Peyer's patch (tissue), 4 donors: ENCODE measurements at places on chromosomes 6 and 20. TPM values are rescaled to one million over a fixed set of nuclear protein-coding genes. Genes with fewer than 3 reads are reported as not detected.

- H3K4me1 ChIP-seq = no peaks in the 10 kb centered on the region
- no peak overlapping the region for H3K4me3 ChIP-seq
- H3K36me3 ChIP-seq = no peaks in the 10 kb centered on the region
- DNase-seq = no peak
- no peak overlapping the region for H3K27ac ChIP-seq
- no peaks in the 10 kb centered on the region for H3K27me3 ChIP-seq
Measured at GRCh38 chr6:125231133-125231532, 70.6 kb downstream of the HDDC2 start.

DNA sequence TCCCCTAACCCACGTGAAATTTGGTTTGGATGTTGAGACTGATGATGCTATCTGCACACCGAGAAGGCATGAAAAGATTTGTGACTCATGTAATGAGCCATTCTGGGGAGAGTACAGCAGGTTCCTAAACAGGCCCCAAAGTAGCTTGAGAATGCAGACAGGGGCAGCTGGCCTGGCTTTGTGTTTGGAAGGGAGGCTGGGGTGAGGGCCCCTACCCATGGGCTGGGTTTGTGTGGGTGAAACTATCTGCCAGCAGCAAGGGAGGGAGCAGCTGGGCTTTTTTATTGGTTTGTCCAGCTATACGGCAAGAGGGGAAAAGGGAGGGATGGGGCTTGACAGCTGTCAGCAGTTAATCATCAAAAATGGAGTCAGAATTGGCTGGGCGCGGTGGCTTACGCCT lies 87.0 kb upstream of the RNF24 start:
- H3K4me3 ChIP-seq = no peak overlapping the region
- no peak overlapping the region for H3K27ac ChIP-seq
- no peaks in the 10 kb centered on the region for H3K36me3 ChIP-seq

GRCh38 chr6:130204322-130204721 lies 18.4 kb downstream of the SAMD3 start:
- no peaks in the 10 kb centered on the region for H3K4me1 ChIP-seq
- H3K4me3 ChIP-seq = no peak overlapping the region
- no peak for DNase-seq
- H3K27me3 ChIP-seq = no peaks in the 10 kb centered on the region
- H3K27ac ChIP-seq = no peak overlapping the region

KCNK17 gene
- 0.67 TPM for total RNA-seq

DNA sequence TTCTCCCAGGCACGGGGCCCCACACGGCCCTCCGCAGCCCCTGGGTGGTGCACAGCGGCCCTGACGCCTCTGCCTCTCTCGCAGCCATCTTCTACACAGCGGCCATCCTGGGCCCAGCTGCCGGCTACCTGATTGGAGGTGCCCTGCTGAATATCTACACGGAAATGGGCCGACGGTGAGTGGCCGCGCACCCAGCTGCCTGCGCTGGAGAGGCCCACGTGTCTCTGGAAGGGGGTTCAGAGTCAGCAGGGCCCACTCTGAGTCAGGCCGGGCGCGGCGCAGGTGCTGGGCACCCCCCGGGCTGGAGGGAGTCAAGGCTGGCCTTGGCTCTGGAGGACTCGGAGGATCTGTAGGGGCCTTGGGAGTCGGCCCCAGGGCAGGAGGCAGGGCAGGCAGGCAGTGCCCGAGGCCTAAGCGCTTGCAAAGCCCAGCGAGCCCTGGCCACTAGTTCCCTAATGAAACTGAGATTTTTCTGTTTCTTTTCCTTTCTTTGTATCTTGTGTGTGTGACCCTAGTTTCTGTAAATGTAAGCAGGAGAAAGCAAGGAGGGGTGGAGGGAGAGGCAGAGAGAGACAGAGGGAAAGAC lies 16.4 kb downstream of the SLCO4A1 start:
- no peak overlapping the region for H3K4me3 ChIP-seq
- no peak overlapping the region for H3K27ac ChIP-seq
- DNase-seq = no peak

TAAR8 gene
- not detected for total RNA-seq

GRCh38 chr20:51163996-51164600 lies 141.2 kb upstream of the KCNG1 start:
- H3K4me3 ChIP-seq = no peak overlapping the region
- H3K4me1 ChIP-seq = no peaks in the 10 kb centered on the region
- no peaks in the 10 kb centered on the region for H3K36me3 ChIP-seq
- H3K27ac ChIP-seq = no peak overlapping the region
- H3K27me3 ChIP-seq = no peaks in the 10 kb centered on the region
- no peak for DNase-seq

GRCh38 chr6:28953039-28953584 lies 29.3 kb upstream of the TRIM27 start:
- H3K4me3 ChIP-seq = no peak overlapping the region
- H3K27ac ChIP-seq = no peak overlapping the region
- DNase-seq = no peak
- H3K27me3 ChIP-seq = no peaks in the 10 kb centered on the region
- H3K36me3 ChIP-seq = no peaks in the 10 kb centered on the region

FANCE gene
- 4.0 TPM for total RNA-seq

DNA sequence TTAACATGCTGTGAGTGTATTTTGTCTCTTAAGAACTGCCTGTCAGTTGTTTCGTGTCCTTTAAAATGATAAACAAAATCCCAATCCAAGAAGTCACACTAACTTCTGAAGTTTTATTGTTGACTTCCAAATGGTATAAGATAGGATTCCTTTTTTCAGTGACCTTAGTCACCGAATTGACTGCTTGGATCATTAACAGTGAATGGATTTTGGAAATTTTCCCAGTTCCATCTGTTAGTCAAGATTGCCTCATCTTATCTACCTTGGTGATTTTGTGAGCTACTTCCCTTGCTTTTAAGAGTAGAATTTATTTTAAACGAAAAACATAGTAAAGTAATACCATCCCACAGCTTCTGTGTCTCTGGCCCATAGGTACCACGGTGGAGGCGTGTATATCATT lies 14.9 kb downstream of the RIOK1 start:
- H3K27me3 ChIP-seq = no peaks in the 10 kb centered on the region
- H3K36me3 ChIP-seq = peaks cover 81% of the 10 kb centered on the region
- no peaks in the 10 kb centered on the region for H3K4me1 ChIP-seq
- no peak overlapping the region for H3K4me3 ChIP-seq

TLDC2 gene
- total RNA-seq = 22.3 TPM

DNA sequence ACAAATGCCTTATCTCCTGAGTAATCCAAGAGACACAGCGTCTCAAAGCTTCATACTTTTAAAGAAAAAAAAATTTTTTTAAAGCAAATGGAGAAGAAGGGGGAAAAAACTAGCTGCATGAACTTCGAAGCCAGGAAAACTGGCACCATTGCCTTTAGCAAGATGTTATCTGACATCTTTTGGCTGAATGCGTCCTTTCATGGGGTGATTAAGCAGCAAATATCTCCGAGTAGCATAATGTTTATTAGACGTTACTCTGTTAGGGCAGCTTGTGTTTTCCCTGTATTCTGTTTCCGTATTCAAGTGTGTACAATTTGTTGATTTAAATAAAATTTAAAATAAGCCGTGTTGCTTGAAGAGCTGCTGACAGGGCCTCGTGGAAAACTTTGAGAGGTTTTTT lies 76.5 kb upstream of the TSHZ2 start:
- no peaks in the 10 kb centered on the region for H3K36me3 ChIP-seq
- no peaks in the 10 kb centered on the region for H3K27me3 ChIP-seq
- no peaks in the 10 kb centered on the region for H3K4me1 ChIP-seq
- H3K27ac ChIP-seq = no peak overlapping the region
- no peak for DNase-seq

GRCh38 chr20:58377766-58378401 lies 11.1 kb upstream of the VAPB start:
- H3K4me3 ChIP-seq = no peak overlapping the region
- DNase-seq = no peak
- no peaks in the 10 kb centered on the region for H3K36me3 ChIP-seq
- H3K27ac ChIP-seq = no peak overlapping the region
- no peaks in the 10 kb centered on the region for H3K27me3 ChIP-seq

HSPA1L gene
- total RNA-seq = 0.88 TPM

DNA sequence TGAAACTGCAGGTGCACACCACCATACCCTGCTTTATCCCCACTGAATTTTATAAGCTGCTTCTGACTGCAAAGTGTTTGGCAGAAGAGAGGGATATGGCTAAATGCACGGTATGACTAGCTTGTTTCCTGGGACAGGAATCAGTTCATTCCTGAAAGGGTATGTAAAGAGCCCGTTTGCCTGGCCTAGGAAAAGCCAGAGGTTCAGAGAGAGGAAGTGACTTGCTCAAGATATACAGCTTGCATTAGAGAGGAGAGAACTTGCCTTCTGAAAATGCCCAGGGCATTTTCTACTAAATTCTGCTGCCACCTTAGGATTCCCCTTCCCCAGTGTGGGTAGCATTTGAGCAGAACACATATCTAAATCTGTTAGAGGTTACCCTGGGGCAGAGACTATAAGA lies 683 bp upstream of the GCNT2 start:
- H3K27me3 ChIP-seq = no peaks in the 10 kb centered on the region
- no peak for DNase-seq
- H3K36me3 ChIP-seq = no peaks in the 10 kb centered on the region
- H3K4me3 ChIP-seq = no peak overlapping the region

DNA sequence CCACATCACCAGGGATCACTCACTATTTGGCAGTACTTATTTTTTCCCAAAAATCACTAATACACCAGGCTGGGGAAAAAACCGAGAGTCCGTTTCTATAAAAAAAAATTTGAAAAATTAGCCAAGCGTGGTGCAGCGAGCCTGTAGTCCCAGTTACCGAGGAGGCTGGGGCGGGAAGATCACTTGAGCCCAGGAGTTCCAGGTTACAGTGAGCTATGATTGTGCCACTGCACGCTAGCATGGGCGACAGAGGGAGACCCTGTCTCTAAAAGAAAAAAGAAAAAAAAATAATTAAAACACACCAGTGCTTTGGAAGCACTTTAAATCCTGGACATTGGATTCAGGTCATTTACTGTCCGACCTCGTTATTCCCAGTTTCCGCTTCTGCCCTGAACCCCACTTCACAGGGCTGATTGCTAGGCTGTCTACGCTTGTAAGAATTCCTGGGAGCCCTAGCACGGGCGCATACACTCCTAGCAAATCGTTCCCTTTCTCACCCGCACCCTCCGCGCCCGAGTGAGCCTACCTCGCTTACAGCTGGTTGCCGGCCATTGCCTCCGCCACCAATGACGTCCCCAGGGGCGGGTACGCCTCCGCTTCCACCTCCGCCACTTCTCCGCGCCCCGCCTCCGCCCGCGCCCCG lies at the start of gene TPMT:
Gene TPMT, minus strand, starts transcription at position 571 of the 643 bp plus-strand sequence. CDS start 5,950 bp downstream, outside the sequence.
- no peaks in the 10 kb centered on the region for H3K27me3 ChIP-seq
- no peaks in the 10 kb centered on the region for H3K4me1 ChIP-seq
- peak; percentile 25 for DNase-seq
- peak within 1 kb of the TSS; percentile 81 for H3K4me3 ChIP-seq
- H3K36me3 ChIP-seq = peaks cover under 1% of the 10 kb centered on the region

TBXT gene
- total RNA-seq = not detected

MCHR2 gene
- not detected for total RNA-seq
